ENCODE measurements at places on chromosomes 12 and 14. TPM values are rescaled to one million over a fixed set of nuclear protein-coding genes. Genes with fewer than 3 reads are reported as not detected.

The TRPV4 gene
- 0.44 TPM for total RNA-seq

The ASIC1 gene
- total RNA-seq: 13.5 TPM

DNA sequence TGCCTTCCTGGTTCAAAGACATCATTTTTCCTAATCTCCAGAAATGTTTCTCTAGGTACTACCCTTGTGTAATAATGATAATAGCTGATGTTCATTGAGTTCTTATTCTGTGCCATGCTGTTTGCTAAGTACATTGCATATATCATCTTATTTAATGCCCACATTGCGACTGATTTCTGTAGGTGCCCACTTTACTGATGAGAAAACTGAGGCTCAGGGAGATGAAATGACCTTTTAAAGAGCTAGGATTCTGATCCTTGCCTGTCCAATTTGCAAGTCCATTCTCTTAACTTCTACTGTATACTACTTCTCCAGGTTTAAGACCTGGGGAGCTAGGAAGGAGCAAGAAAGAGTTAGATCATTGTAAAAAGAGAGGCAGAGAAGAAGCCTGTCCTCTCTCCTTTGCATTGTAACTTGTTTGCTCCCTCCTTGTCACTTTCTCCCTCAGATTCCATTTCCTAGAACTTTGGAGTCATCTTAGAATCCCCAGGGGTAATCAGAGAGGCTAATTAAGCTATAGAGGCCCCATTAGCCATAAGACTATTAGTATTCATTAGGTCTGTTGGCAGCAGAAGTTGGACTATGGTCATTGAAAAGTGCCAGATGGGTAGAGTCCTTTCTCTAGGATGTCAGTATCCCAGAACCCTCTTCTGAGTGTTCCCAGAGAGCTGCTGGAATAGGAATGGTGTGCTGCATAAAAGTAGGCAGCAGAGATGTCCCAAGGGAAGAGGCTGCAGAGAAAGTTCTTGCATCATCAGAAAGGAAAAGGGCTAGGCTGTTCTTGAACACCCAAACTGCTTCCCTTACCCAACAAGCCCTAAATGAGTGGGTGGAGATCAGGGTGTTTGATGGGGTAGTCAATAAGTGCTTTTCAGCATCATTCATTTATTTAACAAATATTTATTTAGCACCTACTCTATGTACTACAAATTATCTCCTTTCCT is 3.1 kb downstream of the DGKA start:
- DNase-seq: no peak

DNA sequence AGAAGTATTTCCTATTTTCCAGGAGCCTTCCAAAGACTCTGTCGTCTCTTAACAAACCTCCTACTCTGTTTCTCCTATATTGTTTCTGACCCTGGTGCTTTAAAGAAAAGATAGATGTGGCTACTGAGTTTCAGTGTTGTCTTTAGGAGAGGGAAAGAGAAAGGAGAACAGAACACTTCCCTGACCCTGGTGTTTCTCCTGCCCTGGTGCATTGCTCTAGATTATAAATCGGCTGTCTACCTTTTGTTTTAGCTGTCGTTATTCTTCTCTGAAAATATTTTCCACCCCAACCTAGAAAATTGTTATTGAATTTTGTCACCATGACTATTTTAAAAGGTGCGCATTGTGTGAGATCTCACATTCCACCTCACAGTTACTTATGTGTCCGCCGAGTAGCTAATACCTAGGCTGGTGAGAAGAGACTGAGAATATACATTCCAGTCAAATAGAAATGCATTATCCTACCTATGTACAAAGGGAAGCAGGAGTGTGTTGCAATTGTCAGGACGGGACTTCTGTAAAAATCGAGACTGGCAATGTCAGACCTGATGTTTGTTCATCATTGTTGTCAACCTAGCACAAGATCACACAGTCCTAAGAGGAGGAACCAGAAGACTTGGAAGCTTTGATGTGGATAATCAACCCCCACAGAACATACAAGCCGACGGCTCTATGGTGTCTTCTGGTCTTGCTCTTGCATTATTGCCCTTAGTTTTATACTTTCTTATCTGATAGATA is 108.7 kb upstream of the SLC38A4 start:
- no peak for DNase-seq

DNA sequence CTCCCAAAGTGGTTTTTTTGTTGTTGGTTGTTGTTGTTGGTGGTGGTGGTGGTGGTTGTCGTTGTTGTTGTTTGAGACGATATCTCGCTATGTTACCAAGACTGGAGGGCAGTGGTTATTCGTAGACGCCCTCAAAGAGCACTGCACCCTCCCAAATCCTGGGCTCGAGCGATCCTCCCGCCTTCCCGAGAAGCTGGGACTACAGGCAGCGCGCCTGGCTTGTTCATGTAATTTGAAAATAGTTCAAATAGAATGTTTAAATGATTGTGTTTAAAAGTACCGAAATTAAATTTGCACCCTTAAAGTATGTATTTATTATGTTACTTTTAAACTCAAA is 439 bp upstream of the ANAPC5 start:
- no peak for DNase-seq

The NTN4 gene
- 17.1 TPM for total RNA-seq

The IFI27L2 gene
- total RNA-seq: 13.2 TPM
